SIG-M5 (cell line): ENCODE measurements at places on chromosomes 6 and 20.

- DNase-seq: no peak
Observed at GRCh38 chr6:170013815-170014214, 262.4 kb downstream of the ERMARD start.

- DNase-seq: no peak
Observed at GRCh38 chr6:16760516-16761470, at the start of gene ATXN1. TSS of gene ATXN1 (minus strand) at chr6:16761460.

DNA sequence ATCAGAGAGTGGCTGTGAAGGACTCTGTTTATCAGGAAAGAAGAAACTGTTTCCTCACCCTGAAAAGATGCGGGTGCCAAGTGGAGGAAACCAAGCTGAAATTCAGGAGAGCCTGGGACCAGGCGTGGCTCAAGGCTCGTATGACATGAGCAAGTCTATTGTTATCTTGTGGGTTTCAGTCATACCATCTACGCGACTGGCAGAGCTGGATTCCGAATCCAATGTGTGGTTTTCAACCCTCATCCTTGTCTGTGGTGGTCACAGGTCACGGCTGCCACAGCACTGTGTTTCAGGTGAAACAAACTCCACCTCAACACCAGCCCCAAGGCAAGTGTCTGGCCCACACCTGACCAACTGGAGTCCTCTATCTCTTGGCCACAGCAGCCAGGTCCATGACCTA is 9.1 kb downstream of the MC3R start:
- DNase-seq: no peak

DNA sequence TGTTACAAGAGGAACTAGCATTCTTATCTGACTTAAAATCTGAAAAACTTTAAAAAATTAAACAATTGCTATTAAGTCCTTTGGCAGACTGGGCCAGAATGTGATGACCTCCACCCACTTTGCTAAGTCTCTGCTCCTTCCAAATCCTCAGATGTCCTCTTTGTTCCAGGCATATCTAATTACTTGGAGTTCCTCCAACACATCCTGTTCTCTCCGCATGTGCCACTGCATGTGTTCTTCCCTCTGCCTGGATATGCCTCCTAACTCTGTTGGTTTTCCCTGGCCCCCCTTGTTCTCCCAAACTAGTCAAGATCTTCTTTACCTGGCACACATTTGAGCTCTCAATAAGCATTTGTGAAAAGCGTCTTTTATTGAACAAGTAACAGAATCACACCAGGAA is 23.1 kb downstream of the ELOVL2 start:
- DNase-seq: no peak

DNA sequence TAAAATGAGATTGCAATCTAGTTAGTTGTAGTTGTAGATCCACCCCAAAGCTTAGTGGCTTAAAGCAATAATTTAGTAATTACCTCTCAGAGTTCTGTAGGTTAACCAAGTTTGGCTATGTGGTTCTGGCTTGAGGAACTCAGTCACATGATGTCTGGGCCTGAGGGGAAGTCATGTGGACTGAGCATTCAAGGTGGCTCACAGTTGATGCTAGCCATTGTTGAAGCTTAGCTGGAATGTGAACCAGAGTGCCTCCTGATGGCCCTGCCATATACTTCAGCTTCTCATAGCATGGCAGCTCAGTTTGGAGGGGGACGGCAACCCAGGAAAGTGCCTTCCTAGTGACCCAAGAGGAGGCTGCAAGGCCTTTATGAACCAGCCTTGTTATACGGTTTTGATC is 263.2 kb upstream of the RNF217 start:
- DNase-seq: no peak

DNA sequence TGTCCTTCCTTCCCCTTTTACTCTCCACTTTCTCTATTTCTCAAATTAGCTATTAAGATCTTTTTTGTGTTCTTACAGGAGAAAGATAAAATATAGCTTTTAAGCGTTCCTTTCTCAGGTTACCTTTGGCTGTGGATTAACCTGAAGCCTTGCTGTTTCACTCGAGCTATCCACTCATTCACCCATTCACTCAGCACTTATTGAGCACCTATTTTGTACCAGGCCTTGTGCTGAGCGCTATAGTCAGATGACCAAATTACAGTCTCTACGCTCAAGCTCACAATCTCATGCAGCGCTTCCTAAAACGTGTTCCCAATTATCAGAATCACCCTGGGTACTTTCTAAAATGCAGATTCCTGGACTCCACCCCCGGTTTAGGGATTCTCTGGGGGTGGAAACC is 1.8 kb upstream of the CEP250 start:
- DNase-seq: no peak

DNA sequence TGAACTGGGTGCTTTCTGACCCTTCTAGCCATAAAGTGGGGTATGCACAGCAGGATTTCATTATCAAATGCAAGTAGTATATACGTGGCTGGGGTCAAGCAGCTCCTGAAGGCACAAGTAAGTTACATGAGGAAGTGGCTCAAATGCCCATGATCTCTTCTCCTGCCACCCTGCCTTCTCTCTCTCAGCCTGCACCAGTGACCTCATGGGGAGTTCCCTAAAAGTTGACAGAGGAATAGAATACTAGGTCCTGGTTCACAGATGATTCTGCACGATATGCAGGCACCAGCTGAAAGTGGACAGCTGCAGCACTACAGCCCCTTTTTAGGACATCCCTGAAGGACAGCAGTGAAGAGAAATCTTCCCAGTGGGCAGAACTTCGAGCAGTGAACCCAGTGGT is 282.0 kb downstream of the BCKDHB start:
- DNase-seq: no peak
